ENCODE measurements at places on chromosomes 7 and 10.

- no peak for DNase-seq
These were observed 108.2 kb downstream of the SKIDA1 start for GRCh38 chr10:21417172-21417712.

- DNase-seq, result no peak
These were observed 161.1 kb upstream of the ZWINT start for GRCh38 chr10:56522166-56522565.

DNA sequence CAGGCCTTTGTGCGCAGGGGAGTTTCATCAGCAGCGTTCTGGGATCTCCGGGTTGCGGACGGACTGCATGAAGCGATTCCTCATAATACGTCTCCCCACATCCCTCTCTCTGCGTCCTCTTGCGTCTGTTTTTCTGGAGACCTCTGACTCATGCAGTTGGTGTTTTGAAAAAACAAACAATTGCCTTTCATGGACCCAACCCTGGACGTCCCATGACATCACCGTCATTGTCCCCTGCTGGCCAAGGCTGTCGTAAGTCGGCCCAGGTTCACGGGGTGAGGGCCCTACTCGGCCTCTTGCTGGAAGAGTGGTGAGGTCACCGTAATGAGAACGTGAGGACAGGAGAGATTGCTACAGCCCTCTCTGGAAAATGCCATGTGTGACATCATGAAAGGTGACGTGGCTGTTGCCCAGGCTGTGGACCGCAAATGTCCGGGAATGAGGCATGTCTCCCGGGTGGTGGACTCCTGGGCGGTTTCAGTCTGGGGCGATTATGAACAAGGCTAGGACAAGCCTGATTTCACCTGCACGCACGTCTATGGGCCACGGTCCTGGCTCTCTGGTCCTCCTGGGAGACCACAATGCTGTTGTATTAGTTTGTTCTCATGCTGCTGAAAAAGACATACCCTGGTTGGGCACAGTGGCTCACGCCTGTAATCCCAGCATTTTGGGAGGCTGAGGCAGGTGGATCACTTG is 9.8 kb upstream of the MAFK start:
- no peak for DNase-seq

DNA sequence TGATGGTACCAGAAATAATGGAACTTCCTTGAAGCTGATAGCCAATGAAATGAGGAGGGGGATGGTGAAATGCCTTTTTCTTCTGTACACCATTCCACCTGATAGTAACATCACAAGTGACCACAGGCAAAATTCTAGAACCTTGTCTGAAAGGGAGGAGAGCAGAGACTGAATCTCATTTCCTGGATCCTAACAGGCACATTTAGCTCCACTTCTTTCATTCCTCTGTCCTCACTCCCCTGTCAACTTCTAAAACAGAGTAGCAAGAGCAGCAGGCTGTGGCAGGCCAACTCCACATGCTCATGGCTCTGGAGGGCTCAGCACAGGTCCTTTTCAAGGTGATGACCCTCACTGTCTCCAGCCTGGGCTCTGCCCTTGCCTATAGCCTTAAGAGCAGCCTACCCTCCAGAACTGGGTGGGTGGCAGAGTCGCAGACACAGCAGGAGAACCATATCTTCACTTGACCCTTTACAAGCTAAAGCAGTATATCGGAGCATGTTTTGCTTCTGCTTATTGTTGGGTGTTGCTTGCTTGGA is at the start of gene LRRC18:
LRRC18 (minus strand) TSS at position 51 of the 536 bp plus-strand sequence. CDS start 25,685 bp downstream, outside the sequence.
- no peak for DNase-seq

GRCh38 chr7:140143997-140144396 is 32.8 kb downstream of the KDM7A start:
- DNase-seq, result no peak

GRCh38 chr7:23945472-23945871 is 235.5 kb downstream of the STK31 start:
- no peak for DNase-seq

GRCh38 chr10:124084708-124085107 is 8.7 kb downstream of the CHST15 start:
- DNase-seq, result no peak

- DNase-seq, result no peak
These were observed 37.6 kb downstream of the AKR1C4 start for GRCh38 chr10:5234106-5234860.

- no peak for DNase-seq
These were observed 17.3 kb upstream of the INPP5A start for GRCh38 chr10:132520177-132520811.

GRCh38 chr7:116206141-116206540 is 4.2 kb upstream of the TES start:
- no peak for DNase-seq

DNA sequence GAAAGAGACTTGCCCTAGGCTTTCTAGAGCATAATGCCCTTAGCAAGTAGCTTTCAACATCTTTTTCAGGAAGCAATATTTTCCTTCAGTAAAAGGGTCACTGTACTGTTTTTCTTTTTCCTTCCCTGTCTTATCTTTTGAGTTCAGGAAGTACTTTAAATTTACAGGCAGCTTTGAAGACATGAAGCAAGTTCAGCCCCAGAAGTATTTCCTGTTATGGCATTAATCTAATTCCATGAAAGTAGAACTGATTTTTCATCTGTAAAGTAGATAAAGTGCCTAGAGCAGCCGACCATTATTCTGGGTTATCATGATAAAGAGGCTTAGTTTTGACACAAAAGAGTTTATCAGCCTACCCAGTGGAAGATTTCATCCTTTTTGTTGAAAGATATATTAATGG is 288.2 kb downstream of the ADK start:
- DNase-seq, result no peak

GRCh38 chr10:49225218-49225876 is 37.2 kb upstream of the TMEM273 start:
- no peak for DNase-seq

DNA sequence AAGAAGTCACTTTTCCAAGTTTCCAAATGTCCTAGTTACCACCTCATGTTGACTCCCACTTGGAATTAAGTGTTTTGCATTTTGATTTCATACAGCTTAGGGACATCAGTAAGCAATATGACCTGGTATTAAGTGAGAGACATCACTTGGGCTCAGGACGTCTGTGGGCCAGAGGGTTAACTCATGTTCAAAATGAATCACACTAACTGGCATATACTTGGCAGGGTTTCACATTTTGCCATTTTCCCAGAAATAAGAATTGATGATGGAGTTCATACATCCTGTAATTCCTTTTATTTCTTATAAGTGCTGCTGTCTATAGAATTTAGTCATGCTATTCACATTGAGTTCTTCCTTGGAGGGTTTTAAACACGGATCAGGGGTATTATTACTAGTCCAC is 516.5 kb downstream of the PHTF2 start:
- DNase-seq, result no peak

GRCh38 chr7:2038931-2039728 is 193.6 kb downstream of the MAD1L1 start:
- no peak for DNase-seq

All from CD4-positive, alpha-beta T cell treated with Interleukin-17A for 1 hour (primary cell).